ENCODE measurements at places on chromosomes 7 and 10.

- no peak for DNase-seq
These were observed 41.9 kb downstream of the AUTS2 start for GRCh38 chr7:69640216-69640615.

GRCh38 chr7:32582036-32582435 is 86.7 kb downstream of the AVL9 start:
- DNase-seq: no peak

DNA sequence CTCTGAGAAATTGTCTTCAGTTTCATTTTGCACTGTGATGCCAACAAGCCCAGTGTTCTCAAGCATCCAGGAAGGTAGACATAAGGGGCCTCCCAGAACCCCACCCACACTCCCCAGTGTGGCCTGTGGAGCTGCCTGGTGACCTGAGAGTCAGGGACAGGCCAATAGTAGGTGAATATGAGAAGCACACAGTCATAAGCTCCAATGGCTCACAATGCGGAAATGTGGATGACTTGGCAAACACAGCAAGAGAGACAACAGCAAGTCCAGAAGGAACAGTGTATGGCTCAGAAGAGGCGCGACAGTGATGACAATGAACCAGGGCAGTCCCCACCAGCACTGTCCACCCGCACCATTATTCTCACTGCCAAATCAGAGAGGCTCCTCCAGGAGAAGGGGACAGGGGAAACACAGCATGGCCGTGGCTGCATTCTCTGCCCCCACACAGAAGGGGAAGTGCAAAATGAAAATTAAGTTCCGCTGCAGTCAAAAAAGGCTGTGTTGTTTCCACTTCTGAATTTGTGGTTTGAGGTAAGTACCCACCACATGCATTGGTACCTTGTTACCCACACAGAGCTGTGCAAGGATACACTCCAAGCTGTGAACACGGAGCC is 419.8 kb downstream of the GRID1 start:
- no peak for DNase-seq

- no peak for DNase-seq
These were observed 222.8 kb downstream of the RELN start for GRCh38 chr7:103766660-103767059.

DNA sequence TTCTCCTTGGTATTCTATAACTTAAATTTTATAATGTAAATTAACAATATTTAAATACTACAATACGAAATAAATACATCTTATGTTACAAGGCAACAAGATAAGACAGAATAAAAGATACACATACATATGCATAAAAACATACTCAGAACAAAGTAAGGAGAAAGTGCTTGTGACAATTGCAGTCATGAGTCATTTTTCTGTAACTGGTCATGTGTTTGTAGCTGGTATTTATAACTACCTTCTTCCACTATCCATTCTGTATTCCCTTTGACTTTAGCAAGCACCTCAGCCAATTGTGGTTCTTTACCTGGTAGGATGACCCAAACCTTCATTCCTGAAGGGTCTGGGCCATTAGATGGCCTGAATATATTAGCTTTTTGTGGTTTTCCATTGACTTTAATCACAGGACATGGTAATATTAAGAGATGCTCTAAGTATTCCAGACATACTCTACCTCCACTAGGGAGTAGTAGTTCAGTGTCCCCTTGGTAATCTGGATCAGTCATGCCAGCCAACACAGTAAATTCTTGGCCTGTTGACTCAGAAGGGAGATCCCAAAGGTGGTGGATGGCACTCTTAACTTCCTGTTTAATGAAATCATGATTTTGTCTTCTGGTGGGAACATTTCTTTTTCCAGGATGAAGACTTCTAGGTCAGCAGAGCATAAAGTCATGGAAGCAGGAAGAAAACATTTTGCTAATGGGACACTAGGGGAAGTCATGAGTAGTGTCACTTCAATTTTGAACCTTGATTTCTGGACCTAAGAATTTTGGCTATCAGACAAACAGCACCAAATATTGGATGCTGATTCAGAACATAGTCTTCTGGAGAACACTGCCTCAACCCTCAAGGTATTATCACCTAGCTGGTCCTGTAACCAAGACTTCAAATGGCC is 733.7 kb upstream of the IGFBP3 start:
- DNase-seq: no peak

GRCh38 chr7:26305090-26305868 is 13.6 kb downstream of the SNX10 start:
- no peak for DNase-seq

DNA sequence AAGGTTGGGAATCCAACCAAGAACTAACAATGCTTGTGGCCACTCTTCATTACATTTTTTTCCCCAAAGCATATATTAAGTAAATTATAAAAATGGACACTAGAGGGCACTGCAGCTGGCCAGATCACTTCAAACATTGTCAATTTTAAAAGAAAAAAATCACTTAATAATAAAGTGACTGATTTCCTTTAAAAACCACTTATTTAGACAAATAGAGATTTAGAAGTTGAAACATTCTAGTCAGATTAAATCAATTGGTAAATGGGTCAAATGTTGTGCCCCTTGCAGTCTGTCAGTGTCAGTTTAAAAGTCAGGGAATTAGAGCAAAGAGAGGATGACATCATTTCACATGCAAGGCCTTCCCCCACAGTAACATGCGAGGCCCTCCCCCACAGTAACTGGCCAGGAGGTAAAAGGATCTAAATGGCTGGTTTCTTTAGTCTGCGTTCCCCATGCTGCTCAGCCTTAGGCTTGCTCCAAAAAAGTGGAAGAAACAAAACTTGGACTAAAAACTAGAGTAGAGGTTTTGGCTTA is 177.9 kb downstream of the SKAP2 start:
- no peak for DNase-seq

DNA sequence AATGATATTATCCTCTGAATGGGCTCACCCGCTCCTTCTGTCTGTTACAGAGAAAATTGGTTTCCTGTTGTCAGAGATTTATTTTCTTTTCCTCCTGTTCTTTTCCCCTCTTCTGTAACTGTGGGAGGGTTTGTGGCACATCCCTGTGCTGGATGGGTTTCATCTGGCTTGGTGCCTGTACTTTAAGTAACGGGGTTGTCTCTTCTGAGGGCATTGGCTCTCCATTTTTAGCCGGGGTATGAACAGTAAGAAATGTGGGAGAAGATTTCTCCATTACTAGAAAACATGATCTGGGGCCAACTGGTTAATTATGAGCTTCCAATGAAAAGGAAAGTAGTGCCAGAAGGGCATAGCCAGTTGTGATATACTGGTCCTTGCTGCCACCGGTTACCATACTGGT is 142.6 kb downstream of the SND1 start:
- DNase-seq: no peak

GRCh38 chr10:124743191-124744101 is 732 bp downstream of the FAM53B start:
- no peak for DNase-seq

DNA sequence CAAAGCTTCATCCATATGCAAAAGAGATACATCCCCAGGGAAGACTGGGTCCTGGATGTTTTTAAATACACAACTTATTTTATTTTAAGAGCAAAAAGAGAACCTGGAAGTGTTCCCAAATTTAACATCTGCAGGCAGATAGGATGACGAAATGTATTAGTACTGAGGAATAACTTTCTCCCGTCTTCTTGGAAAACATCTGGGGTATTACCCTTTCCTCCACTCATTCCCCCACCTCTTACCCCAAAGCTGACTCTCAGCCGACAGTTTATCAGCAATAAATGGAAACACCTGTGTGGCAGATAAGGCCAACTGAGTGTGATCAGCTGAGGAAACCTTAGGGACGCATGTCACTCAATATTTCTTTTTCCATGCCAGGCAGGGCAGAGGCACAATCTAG is 435.6 kb upstream of the NPVF start:
- no peak for DNase-seq

GRCh38 chr10:77592946-77593636 is 44.5 kb downstream of the KCNMA1 start:
- DNase-seq: no peak

GRCh38 chr7:132828502-132828901 is 252.2 kb upstream of the PLXNA4 start:
- no peak for DNase-seq

- DNase-seq: no peak
These were observed 225.3 kb downstream of the GLRX3 start for GRCh38 chr10:130361351-130362105.

- DNase-seq: no peak
These were observed 247.9 kb upstream of the PTN start for GRCh38 chr7:137591421-137591837.

DNA sequence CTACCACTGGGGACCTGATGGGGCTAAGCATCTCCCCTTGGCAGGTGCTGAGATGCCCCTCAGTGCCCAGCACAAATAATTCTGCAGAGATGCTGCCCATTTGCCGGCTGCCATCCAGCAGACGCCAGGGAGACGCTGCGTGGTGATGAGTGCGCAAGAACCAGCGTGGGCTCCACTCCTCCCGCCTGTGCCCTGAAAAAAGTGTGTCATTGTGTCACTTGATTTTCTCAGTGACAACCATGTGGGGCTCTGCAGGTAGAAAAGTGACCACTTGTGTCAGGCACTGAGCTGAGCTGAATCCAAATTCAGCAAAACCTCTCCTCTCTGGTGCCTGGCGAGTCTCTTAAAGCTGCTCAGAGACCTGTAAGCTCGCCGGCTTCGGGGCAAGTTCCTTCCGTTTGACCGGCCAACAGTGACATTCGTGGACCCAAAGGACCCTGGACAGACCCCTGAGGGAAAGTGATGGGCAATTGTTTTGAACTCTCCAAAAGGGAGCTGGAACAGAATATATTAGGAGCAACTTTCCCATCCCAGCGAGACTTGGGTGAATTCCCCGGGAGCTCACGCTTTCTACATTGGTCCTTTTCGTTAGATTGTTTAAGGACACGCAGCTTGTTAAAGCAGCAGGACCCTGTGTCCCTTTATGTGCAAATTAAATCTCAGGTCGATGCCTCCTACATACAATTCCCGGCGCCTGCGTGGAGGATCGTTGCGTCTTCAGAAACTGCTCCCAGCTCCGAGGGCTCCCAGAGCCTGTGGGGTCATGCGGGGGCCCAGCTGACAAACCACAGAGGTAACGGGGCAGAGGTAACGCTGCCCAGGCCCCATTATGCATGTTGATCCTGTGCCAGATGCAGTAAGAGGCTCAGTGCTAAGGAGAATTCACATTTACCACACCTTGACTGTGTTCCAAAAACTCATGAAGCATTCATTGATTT is 332.7 kb downstream of the ADARB2 start:
- DNase-seq: no peak

- peak; percentile 69 for DNase-seq
These were observed 154.5 kb upstream of the LYZL2 start for GRCh38 chr10:30783939-30784501.

GRCh38 chr7:25894002-25894901 is 257.7 kb upstream of the NFE2L3 start:
- no peak for DNase-seq

DNA sequence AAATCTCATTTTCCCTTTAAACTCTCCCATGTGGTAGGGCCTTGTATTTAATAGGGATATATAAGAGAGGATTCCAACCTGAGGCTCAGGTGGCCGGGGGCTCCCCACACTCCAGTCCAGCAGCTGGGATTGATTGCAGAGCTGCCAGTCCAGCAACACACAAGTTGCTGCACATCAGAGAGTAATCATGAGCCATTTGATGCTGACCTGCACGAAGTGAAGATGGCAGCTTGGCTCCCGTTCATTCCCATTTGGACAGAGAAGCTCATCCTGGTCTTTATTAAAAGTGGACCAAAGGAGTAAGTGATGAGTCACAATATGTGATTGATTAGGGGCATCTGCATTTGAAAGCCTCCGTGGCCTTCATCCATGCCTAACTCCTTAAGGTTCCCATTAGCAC is 202.4 kb downstream of the PLXNA4 start:
- DNase-seq: no peak

GRCh38 chr7:7792056-7792455 is 73.6 kb upstream of the RPA3 start:
- no peak for DNase-seq
